Kidney glomerular epithelial cell (primary cell): ENCODE measurements at places on chromosomes 1 and 21.

DNA sequence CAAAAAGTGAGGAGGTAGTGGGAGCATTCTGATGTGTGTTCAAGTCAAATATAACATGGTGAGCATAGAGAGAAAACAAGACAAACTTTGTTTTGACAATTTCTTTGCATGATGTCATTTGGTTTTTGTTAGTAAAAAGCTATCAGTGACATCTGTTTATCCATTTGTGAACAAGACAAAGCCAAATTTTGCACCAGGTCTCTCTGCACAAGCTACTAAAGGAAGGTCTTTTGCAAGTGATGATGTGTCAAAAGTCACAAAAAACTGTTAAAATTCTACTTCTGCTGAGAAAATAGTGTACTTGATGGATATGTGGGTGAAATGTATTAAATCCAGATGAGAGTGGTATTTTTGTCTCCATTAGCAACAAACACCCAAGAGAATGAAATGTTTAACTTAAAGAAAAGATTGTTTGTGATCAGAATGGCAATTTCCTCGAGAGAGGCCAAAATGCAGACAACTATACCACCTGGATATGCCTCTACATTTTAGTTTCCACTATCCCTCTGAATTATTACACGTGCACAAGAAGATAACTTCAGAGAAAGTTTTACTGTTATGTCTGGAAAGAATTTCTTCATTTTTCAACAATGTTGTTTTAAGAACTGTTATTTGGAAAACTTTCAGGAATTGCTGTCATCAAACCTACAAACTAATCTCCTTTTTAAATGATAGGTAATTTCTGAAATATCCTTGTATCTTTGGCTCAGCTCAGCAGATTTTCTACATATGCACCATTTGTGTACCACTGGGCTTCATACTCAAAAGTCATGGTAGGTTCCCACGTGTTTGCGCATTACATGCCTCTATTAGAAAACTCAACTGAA, 807.4 kb upstream of the ADGRL2 start:
- no peak for DNase-seq

DNA sequence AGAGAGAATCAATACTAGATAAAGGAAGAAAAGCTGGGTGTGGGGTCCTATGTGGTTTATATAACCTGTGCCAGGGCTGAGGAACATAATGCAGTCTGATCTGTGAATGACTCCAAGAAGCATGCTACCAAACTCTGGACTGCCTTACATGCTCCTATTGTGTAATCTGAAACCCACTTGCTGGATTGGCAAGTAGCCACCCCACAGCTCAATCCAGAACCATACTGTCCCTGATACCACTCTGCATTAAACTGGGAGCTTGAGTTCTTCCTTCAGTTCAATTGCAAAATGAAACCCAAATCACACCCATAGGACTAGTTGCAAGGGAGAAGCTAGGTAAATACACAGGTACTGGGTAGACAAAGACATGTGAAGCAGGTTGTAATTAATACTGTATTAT, 115.4 kb upstream of the NEGR1 start:
- DNase-seq: peak; percentile 14

DNA sequence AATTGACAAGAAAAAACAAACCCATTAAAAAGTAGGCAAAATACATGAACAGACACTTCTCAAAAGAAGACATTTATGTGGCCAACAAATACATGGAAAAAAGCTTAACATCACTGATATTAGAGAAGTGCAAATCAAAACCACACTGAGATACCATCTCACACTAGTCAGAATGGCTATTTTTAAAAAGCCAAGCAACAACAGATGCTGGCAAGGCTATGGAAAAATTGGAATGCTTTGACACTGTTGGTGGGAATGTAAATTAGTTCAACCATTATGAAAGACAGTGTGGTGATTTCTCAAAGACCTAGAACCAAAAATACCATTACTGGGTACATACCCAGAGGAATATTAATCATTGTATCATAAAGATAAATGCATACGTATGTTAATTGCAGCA, 641.1 kb upstream of the B3GALT2 start:
- DNase-seq: no peak

- no peak for DNase-seq
Measured at GRCh38 chr21:16007943-16008342, 278.2 kb downstream of the USP25 start.

DNA sequence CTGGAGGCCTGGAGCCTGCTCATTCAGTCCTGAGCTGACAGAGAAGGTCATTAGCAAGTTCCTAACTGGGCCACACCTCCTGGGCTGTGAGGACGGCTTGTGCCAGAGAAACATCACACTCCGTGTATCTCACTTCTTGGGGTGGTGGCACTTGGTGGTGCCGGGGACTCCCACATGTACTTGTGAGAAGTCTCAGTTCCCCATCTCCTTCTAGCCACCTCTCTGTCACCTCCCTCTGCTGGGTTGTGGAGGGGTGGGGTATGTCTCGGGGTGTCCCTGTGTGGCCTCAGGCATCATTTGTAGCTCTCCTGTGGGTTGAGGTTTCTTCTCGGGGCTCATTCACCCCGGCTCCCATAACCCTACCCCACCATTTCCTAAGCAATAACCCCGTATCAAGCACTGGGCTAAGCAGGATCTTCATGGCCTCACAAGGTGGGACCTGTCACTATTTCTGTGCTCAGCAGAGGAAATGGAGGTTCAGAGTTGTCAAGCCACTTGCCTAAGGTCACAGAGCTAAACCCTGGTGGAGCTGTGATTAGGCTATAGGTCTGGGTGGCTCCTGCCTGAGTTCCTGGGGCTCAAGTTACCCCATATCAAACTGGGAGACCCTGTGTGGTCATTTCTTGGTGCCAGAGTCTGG, 62.5 kb downstream of the UBIAD1 start:
- DNase-seq: no peak

DNA sequence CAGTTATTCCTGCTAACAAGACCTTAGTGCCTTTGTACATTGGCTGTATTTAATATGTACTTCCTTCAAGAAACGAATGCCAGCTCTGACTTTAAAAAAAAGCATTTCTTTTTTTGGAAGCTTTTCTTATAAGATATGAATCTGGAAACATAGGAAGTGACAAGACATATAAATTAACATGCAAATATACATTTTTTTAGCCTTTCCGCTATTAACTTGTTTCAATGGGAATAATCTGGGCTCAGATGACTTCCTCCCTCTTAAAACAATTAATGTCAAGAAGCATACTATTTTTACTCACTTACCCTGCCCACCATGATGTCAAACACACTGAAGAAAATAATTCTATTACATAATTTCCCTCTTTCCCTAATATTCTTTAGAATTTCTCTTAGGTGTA, 1.4 kb downstream of the DENND1B start:
- no peak for DNase-seq

DNA sequence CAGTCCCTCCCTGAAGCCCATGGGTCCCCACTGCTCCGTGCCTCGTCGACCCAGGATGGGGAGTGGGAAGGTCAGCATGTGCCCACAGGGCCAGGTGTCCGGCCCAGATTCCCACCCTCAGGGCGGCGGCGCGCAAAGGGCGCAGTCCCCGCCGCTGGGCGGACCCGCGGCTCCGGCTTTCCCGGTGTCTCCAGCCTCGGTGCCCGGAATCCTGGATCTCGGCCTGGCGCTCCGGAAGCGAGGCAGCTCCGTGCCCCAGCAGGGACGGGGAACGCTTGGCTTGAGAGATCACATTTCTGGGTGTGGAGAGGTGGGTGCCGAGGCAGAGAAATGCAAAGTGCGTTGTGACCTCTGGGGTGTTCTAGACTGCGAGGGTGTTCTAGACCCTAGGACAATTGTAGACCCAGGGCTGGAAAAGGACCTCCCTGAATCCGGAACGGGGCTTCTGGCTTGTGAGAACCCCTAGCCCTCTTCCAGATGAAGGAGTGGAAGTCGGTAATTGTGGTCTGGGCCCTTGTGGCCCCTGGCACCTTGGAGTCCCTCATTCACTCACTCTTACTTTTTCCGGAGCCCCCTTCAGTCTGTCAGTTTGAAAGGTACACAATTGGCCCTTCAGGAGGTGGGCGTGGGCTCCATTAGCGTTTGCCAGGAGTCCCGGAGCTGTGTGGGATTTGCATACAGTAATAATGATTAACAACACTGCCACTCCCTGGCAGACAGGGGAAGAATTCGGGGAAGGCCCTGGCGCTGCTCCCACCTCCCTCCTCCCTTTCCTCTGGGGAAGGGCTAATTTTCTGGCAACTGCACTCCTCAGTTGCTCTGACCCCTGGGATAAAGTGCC, 1.6 kb upstream of the KCND3 start:
- DNase-seq: peak; percentile 28

- DNase-seq: peak; percentile 54
Measured at GRCh38 chr1:204104331-204105130, 31.6 kb downstream of the SOX13 start.

DNA sequence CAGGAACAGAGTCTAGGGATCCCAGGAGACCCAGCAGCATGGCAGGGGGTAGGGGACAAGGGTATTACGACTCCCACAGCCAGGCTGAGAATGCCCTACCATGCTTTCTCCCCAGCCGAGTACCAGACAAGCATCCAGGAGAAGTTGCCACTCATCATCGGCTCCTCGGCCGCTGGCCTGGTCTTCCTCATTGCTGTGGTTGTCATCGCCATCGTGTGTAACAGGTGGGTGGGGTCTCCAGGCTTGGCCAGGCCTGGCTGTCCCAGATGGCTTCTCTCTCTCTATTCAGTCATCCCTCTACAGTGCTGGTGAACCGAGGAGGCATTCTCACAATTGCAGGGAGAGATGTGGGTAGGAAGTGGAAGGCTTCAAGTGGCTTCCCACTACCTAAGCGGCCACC, 77.3 kb downstream of the LACTBL1 start:
- DNase-seq: no peak
